ENCODE measurements at places on chromosomes 13 and 19.

DNA sequence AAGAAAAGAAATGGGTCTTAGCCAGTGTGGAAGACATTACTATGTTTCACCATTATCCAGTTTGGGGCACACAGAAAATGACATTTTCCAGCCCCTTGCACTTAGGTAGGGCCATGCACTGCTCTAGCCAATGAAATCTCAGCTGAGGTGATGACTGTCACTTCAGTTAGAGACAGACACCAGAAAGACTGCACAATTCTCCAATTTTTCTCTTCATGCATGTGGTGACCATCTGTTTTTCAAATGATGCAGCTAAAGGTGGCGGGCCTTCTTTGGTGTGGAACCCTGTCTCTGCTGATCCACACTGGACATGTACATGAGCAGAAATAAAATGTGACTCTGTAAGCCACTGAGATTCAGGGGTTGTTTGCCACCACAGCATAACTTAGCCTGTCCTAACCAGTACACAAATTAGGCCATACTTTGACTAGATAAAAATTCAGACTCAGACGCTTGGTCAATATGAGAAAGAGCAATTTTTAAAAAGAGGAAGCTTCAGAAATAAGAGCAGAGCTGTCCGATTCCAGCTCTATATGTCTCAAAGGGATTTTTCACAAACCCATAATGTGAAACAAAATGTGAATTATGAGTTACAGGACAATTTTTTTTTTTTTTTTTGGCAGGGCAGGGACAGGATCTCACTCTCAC lies 6.7 kb downstream of the ZNF565 start:
- no peak for DNase-seq

GRCh38 chr13:46101484-46102254 lies 3.2 kb downstream of the CPB2 start:
- DNase-seq, result no peak

DNA sequence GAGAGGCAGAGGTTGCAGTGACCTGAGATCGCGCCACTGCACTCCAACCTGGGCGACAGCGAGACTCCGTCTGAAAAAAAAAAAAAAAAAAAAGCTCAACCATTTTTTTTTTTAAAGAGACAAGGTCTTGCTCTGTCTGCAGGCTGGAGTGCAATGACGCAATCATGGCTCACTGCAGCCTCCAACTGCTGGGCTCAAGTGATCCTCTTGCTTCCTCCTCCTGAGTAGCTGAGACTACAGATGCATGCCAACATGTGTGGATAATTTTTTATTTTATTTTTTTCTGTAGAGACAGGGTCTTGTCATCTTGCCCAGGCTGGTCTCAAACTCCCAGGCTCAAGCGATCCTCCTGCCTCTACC lies 10.3 kb downstream of the EHD2 start:
- DNase-seq, result no peak

- DNase-seq, result no peak
Measured at GRCh38 chr13:64725492-64725891, 2504.6 kb downstream of the PCDH9 start.

DNA sequence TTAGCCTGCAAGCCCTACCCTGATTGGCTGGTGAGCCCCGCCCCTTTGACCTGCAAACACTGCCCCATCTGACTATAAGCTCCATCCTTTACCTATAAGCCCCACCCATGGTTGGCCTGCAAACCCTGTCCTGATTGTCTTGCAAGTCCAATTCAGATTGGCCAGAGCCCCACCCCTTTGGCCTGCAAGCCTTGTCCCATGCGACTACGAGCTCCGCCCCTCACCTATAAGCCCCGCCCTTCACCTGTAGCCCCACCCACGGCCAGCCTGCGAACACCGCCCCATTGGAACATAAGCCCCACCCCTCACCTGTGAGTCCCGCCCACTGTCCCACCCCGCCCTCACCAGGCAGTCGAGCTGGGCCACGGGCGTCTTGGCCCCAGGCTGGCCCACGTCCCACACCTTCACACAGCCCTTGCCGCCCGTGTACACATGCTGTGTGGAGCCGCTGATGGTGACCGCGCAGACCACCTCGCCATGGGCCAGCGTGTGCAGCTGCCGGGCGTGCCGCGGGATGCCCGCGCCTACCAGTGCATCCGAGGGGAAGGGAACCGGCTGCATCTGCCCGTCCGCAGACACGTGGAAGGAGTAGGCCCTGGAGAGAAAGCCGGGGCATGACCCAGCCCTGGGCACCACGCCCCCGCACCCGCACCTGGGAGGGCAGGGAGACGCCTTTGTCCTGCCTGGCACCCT lies 22.9 kb downstream of the TLE2 start:
- DNase-seq, result peak; percentile 84

DNA sequence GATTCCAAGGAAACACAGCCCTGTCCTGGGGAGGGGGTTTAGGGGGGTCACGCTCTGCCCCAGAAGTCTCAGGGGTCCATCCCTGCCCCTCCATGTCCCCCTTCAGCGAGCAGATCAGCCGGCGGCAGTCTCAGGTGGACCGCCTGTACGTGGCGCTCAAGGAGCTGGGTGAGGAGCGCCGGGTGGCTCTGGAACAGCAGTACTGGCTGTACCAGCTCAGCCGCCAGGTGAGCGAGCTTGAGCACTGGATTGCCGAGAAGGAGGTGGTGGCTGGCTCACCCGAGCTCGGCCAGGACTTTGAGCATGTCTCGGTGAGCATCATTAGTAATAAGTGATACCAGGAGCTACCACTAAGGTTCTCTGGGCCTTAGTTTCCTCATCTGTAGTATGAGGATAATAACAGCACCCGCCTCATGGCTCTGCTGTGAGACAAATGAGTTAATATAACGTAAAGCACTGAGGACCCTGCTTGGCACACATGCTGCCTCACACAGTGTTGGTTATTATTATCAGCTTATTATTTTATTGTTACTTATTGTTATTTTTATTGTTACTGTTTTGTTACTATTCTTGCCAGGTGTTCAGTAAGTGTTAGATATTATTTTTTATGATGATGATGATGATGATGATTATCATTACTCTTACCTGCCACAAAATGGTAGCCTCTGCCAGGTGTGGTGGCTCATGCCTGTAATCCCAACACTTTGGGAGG lies 20.5 kb upstream of the SHKBP1 start:
- DNase-seq, result no peak

GRCh38 chr13:28820099-28821051 lies at the start of gene MTUS2:
Gene MTUS2 (plus strand): TSS chr13:28820339.
- no peak for DNase-seq

DNA sequence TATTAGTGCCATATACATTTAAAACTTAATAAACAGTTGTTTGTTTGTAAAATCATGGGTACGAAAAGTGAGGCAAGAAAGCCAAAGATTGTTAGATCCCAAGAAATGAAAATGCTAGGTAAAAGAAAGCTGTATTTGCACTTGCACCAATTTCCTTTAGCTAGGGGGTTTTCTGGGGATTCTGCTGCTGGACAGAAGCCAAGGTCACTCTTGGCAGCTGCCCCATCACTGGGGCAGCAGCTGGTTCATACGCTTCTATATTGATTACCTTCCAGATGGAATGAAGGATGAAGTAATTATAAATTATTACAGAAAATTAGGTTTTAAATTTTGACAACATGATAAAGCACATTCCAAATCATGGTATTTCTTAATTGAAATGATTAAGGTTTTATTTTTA lies 127.4 kb downstream of the SLITRK5 start:
- no peak for DNase-seq

DNA sequence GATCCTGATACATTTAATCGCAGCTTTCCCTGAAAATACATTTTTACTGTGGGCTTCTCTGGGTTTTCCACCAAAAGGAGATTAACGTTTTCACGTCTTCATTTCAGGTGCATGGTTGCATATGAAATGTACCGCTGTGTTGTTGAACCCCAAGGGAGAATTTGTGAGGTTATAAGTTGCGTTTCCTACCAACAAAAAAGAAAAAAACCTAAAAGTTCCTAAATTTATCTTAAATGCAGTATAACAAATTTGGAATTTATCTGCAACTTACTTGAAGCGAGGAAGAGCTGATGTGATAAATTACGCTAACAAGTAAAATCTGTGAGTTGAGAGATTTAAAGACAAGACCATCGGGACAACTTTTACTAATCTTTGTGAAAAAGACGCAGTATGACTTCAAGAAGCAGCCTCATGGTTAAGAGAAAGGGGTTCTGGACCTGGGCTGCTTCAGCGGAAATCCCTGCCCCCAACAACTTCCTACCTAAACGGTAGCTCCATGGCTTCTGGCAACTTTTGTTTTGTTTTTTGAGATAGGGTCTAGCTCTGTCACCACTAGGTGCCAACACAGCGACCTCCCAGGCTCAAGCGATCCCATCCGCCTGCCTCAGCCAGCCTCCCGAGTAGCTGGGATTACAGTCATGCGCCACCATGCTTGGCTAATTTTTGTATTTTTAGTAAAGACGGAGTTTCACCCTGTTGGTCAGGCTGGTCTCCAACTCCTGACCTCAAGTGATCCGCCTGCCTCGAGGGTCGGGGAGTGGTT lies 958 bp upstream of the OBI1 start:
- DNase-seq, result peak; percentile 12

DNA sequence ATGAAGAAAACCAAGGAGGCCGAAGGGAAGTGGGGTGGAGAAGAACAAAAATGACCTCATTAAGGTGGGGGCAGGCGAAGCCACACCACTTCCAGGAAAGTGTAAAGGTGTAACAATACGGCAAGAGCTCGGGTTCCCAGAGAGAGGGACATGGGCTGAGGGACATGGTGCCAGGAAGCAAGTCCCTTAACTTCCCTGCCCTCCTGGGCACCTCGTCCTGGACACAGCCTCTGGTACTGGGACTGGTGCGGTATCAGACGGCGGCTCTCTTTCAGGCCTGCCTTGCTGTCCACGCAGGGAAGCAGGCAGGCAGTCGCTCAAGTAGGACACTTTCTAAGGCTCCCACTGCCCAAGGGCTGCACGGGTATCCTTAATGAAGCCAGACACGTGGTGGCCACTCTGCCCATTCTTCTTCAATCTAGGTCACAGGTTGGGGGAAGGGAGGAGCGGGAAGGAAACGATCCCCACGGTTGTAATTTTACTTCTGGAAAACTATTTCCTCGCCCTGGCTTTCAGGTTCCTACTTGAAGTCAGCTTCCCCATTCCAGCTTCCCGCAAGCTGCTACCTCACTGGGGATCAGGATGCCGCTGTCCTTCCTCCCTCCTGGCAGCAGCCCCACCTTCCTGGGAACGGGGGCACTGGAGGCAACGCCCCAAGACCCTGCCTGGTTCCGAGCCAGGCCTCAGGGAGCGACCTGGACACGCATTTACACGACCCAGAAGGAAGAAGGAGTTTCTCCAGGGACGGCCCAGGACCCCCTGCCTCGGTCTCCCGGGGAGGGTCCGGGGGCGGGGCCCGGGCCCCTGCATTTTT lies 1.2 kb downstream of the AP3D1 start:
- no peak for DNase-seq

GRCh38 chr13:94679614-94680013 lies 32.7 kb downstream of the SOX21 start:
- no peak for DNase-seq

DNA sequence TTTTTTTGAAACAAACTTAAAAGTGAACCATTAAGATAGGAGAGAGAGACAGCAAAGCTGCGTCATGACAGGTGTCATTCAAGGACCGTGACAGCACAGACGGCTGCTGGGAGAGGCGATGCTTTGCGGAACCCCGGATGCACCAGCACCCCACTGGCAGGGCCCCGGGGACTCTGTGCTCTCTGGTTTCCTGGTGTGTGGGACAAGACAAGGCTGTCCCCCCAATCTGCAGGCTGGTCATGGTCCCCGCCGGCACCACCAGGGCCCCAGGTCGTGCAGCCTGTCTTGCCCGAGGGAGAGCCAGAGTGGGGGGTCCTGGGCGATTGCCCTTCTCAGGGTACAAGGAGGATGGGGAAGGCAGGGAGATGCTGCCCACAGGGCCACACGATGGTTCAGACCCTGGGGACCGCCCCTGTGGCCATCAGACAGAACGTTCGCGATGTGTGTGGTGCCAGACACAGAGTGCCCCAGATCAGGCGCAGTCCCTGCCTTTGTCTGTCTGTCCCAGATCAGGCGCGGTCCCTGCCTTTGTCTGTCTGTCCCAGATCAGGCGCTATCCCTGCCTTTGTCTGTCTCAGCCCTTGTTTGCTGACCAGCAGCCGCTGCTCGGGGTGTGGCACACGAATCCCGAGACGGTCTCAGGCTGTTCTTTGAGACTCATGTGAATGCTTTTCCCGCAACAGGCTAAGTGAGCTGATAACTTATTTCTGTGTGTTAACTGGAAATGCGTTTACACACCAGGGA lies 36.1 kb downstream of the ADPRHL1 start:
- no peak for DNase-seq

Data from iPS DF 19.7 (cell line).